ENCODE measurements at places on chromosomes 7 and 10.

DNA sequence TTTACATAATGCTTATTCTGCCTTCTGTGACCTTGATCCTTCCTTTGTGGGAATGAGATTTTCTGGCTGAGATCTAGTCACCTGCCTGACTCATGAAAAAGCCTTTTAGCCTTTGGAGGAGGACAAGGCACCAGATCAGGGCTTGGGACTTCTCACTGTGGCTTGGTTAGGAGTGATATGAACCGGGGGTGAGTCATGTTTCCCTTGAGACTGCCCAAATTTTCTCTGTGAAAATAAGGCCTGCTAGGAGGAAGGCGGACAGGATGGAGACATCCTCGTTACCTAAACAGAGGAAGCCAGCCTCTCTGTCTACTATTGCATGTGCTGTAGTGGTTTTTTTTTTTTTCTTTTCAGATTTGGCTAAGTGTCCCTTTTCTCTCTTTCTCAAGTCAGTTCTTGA, 57.8 kb downstream of the EVX1 start:
- no peak for DNase-seq

GRCh38 chr7:121273467-121274167, 55.2 kb upstream of the WNT16 start:
- DNase-seq, result no peak

DNA sequence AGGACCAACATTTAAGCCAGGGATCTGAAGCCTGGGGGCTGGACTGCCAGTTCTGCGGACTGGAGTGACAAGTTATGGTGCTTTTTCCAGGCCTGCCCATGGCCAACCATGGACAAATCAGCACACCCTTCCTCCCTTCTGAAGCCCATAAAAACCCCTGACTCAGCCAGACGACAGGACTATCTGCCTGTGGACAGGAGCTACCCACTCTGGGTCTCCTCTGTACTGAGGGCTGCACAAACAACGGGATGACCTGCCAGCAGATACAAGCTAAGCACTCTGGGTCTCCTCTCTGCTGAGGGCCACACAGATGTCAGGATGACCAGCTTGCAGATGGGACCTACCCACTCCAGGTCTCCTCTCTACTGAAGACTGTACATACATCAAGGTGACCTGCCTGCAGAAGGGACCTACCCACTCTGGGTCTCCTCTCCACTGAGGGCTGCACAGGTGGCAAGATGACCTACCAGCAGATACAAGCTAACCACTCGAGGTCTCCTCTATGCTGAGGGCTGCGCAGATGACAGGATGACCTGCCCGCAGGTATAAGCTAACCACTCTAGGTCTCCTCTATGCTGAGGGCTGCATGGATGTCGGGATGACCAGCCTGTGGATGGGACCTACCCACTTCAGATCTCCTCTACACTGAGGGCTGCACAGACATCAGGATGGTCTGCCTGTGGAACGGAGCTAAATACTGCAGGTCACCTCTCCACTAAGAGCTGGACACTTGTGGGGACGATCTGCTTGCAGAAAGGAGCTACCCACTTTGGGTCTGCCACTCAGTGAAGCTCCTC, 110.1 kb upstream of the GPR22 start:
- DNase-seq, result no peak

DNA sequence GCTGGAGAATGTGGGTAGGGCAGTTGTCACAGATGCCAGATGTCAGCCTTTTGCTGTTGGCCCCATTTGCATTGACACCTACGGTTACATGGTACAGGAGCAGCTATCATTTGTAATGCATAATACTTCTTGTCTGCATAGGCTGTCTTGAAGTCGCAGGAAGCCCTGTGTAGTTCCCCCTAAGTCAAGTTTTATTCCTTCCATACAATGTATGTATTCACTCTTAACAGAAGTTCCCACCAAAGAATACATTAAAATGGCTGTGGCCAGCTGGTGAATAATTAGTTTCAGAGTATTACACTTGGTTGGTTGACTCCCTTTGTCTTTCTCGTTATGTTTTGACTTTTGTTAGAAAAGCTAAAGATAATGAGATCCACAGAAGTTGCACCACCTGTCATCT, 1169.0 kb downstream of the REEP3 start:
- no peak for DNase-seq

GRCh38 chr7:77544518-77544917, 7.4 kb downstream of the PTPN12 start:
- DNase-seq, result no peak

DNA sequence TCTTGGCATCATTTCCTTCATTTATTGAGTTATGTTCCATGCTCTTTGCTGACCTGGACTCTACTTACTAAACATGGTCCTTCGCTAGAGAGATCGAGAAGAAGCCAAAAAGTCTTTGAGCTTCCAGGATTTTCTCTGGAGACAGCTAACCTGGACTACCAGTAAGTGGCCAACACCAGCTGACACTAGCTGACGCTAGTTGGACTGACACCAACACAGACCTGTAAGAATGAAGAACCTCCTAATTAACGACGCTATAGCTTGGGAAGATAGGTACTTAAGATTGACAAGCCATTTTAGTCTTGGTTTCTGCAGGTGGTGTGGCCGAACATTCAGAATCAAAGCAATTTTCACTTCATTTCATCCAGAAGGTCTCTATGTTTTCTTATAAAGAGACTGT, 66.4 kb downstream of the GALNT17 start:
- DNase-seq, result no peak

DNA sequence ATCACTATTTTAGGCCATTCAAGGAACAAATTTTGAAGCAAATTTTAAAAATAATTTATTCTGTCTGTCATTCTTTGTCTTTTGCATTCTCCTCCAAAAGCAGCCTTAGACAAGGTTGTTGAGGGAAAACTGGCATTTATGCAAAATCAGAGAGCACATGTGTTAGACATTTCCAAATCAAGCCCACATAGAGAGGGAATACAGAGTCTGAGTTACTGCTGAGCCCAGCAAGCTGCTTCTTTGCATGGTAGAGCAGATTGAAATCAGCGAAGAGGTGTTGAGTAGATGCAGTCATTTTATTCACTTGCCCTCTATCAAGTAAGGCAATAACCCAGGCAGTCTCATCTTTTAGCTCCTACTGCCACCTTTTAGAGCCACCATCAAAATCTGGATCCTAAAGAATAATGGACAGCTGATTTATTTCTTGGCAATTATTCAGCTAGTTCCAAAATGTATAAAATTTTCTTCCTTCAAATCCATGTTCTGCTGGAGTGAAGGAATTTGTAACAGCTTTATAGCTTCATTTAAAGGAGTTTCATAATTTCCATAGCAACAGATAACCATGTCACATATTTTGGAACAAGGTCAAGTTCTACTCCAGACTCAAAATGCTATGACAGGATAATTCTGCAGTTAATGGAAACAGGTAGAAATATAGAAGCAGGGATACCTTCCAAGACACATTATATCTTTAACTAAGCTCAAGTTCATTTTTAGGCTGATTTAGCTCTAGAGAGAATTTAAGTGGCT, 7.3 kb upstream of the PCDH15 start:
- DNase-seq, result no peak

- peak; percentile 7 for DNase-seq
Measured at GRCh38 chr10:58781873-58782488, 269.3 kb downstream of the BICC1 start.

DNA sequence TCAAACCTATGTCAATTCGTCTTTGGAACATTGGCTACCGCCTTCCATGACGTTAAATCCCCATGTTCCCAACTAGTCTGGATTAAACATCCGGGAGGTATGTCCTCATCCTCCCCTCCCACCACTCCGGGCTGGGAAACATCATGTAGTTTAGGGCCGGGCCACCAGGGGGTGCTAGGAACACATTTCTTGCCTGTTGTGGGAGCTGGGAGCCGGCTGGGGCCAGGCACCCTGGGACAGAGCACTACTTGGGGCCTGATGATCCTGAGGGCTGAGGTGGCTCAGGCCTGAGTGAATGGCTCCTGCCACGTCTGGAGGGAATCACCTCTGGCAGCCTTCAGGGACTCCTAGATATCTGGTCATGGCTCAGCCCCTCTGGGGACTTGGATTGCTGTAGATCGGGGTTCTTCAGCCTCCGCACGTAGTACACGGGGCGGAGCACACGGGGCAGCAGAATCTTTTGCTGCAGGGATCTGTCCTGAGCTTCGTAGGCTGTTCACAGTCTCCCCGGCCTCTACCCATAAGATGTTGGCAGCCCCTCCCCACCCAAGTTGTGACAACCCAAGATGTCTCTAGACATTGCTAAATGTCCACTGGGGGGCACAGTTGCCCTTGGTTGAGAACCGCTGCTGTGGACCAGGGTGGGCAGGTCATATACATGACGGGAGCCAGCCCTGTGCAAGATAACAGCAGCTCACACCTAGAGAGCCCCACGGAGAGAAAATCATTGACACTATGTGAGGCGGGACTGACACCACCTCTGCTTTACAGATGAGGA, 141.2 kb upstream of the ZNF716 start:
- no peak for DNase-seq

DNA sequence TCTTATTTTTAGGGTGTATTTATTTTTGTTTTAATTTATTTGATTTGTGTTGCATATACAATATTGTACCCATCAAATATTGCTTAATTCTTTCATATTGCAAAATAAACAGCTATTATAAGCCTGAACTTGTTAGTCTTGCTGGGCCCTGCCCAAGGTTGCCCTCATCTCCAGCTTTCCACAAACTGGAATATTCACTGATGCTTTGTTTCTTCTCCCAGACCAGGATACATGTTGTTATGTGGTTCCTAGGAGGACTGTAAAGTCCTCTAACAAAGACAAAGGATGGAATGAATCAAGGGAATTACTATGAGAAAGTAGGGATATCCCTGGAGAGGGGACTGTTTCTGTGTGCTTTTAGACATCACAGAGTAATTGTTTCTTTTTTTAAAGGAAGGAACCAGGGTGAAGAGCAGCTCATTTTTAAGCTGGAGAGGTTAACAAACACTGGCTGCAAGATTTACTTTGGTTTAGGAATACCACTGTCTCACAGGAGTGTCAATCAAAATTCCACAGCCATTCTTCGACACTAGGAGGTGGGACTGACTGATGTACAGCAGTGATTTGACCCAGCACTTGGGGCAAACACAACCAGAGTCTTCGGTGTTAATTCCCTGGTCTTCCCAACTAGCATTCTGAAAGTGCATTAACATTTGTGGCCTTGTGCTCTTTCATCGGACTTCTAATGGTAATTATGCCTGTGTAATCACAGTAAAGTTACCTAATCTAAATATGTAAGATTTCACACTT, 14.8 kb upstream of the CD36 start:
- no peak for DNase-seq

GRCh38 chr10:112115781-112116385, 67.7 kb downstream of the GPAM start:
- peak; percentile 10 for DNase-seq

GRCh38 chr10:507908-508444, 181.5 kb downstream of the DIP2C start:
- DNase-seq, result no peak

GRCh38 chr7:18239212-18239611, 211.6 kb upstream of the PRPS1L1 start:
- no peak for DNase-seq

- DNase-seq, result no peak
Measured at GRCh38 chr7:157853076-157853788, 516.4 kb downstream of the DNAJB6 start.

DNA sequence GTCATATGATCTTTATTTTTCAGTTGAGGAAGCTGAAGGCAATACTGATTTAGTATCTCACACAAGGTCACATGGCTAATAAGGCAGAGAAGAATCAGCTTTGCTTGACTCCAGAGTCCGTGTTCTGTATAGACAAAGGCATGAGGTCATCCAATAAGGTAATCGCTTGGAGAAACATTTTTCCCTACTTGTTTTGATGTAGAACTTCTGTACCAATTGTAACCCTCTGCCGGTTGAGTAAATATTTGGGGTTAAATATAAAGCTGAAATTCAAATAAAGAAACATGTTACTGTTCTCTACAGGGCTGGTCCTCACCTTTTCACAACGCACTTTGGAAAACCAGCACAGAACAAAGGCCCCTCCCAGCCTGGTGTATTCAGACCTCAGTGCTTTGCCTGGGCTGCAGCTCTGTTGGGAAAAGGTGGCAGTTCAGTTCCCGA, 83.0 kb upstream of the INSYN2A start:
- DNase-seq, result no peak

DNA sequence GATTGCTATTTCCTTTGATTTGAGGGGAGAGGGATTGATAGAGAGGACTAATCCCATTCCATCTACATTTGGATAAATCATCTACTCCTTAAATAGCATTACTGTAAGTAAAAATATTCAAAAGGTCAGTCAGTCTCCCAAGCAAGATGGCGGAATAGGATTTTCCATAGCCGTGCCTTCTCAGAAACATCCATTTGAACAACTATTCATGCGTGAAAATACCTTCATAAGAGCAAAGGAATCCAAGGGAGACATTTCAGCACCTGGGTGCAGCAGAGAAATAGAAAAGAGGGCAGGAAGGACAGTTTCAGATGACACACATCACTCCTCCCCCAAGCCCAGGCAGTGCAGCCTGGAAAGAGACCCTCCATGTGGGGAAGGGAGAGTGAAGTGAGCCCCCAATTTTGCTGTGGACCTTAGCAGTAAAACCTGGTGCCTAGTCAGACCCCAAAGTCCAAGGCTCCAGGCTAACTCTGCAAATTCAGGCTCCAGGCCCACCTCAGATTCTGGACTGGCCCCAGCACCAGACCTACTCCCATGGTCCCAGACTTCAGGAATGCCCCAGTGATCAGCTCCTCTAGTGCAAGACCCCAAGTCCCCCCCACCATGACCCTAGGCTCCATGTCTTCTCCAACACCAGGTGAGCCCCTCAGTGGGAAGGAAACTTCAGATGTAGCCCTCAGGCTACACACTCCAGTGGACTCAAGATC, 104.3 kb upstream of the LANCL2 start:
- DNase-seq, result no peak

DNA sequence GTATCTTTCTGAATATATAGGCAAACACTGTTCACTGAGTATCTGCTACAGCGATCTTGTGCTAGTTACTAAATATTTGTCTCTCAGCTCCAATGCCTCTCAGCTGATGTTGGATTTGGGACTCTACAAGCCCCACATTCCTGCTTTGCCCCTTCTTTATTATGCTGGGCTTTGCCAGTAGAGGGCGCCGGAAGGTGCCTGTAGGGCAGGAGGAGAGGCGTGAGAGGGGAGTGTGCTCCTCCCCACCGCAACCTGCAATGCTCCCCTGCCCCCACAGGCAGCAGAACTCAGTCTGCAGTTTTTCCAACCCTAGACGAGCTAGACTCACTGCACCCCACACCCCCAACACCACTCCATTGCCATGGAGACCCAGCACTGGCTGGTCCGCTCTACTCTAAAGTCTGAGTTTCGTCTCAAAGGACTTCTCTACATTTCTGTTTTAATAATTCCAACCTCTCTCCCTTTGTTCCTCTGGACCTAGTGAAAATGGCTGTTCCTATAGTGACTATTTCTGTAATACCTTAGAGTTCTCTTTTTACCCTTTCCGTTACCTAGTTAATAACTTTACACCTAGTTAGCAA, 337.6 kb downstream of the CCSER2 start:
- peak; percentile 3 for DNase-seq

- DNase-seq, result peak; percentile 83
Measured at GRCh38 chr7:82805527-82805960, 357.1 kb downstream of the PCLO start.

DNA sequence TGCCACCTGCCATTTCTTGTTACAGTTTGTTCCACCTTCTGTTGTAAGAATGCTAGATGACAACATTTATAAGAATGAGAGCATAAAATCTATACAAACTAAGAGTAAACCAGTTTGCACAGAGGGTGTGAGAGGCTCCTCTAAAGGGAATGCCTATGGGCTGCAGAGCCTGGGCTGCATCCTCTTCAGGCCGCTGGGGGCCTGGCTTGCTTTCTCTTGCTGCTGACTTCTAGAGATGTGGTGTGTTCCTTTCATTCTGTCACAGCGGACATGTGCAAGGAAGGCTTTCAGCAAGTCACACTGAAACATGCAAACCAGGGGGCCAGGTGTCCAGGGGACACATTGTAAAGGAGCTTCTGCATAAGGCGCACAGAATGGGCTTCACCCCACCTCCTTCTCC, 7.1 kb upstream of the ATP6V1F start:
- no peak for DNase-seq
